ENCODE measurements at places on chromosomes 5 and 9.

DNA sequence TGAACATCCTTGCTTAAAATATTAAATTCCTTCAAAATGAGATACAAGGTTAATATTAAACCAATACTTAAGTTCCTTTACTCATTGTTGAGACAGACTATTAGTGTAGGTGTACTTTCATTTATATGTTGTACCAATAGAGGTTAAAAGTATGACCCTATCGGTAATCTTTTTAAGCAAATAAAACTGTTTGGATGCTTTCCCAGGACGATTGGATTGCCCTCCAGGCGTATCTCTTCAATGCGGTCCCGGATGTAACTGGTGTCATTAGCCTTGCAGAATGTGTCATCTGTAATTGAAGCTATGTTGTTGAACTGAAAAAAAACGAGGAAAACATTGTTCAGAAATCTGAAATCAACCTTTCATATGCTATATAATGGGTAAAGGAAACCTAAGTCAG lies 18.9 kb downstream of the OGN start:
- DNase-seq = no peak

- DNase-seq = no peak
Observed at GRCh38 chr9:91572811-91573210, 149.2 kb upstream of the NFIL3 start.

- no peak for DNase-seq
Observed at GRCh38 chr5:52177193-52177592, 610.5 kb upstream of the ITGA1 start.

DNA sequence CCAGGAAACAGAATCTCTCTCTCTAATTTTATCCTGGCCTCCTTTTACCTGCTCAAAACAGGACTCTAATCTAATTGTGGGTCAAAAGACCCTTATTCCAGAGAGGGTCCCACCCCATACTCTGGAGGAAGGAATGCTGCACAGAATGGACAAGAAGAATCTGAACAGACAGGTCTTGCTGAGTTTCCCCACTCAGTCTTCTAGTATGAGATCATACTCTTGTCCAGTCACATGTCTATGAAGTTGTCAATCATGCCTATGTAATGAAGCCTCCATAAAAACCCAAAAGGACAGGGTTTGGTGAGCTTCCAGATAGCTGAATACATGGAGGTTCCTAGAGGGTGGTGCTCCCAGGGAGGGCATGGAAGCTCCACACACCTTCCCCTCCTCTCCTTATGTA lies 123.9 kb upstream of the FER start:
- DNase-seq = no peak

DNA sequence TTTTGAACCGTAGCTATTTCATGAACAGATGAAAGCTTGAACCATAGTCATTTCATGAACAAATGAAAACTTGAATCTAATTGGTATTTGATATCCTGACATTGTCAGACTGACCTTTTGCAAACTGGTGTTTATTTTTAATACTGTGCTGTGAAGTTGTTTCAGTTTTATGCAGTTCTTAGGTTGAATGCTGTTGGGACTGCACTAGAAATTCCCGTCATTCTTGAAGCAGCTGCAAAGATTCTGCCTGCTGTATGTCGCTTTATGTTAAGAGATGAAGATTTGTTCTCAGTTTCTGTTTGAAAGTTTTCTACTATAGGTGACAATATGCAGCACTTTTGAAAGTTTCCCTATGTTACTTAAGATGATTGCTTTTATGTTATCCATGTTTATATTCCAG lies 22.5 kb upstream of the FAM120AOS start:
- DNase-seq = no peak

- DNase-seq = no peak
Observed at GRCh38 chr5:115160975-115161475, 8.7 kb downstream of the TRIM36 start.

DNA sequence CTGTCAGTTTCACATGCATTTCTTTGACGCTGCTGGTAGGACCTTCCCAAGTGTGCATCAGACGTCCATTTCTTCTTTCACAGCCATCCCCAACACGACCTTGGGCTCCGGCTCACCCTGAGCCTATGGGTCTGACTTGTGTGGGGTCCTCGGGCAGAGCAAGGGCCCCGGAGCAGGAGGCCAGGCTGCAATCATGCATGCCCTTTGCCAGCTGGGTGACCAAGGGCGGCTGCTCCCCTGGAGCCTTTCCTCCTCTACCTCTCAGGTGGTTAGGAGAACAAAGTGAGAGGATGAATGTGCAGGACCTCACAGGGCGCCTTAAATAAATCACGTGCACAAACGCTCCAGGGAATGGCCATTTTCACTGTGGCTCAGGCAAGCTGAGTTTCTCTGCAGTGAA lies 33.2 kb downstream of the TERT start:
- DNase-seq = no peak

GRCh38 chr5:5239191-5239590 lies 99.1 kb downstream of the ADAMTS16 start:
- no peak for DNase-seq

DNA sequence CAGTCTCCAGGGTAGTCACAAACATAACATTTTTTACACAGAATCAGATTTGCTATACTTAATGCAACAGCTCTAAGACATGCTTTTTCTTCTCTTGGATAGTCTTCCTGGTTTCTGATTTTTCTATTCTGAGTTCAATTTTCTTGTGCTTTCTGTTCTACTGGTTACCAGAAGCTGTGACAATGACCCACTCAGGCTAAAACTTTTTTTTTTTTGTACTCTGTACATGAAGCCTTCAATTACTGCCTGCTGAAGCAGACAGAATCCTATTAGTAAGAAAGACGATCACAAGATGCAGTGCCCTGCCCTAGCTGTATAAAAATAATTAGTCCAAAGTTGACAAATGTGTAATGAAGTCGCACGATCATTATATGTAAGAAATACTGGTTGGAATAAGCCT lies 231.1 kb upstream of the TBCA start:
- DNase-seq = no peak

DNA sequence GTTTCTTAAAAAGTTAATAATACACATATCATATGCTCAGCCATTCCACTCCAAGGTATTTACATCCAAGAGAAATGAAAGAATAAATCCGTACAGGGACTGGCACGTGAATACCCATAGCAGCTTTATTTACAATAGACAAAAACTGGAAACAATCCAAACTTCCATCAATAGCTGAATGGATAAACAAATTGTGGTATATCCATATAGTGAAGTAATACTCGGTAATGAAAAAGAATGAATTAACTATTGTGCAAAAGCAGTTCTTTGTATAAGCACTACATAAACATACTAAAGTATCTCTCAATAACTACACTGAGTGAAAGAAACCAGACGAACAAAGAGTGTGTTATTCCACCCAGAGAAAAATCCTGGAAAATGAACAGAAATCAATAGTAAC lies 17.6 kb downstream of the COL23A1 start:
- DNase-seq = no peak

DNA sequence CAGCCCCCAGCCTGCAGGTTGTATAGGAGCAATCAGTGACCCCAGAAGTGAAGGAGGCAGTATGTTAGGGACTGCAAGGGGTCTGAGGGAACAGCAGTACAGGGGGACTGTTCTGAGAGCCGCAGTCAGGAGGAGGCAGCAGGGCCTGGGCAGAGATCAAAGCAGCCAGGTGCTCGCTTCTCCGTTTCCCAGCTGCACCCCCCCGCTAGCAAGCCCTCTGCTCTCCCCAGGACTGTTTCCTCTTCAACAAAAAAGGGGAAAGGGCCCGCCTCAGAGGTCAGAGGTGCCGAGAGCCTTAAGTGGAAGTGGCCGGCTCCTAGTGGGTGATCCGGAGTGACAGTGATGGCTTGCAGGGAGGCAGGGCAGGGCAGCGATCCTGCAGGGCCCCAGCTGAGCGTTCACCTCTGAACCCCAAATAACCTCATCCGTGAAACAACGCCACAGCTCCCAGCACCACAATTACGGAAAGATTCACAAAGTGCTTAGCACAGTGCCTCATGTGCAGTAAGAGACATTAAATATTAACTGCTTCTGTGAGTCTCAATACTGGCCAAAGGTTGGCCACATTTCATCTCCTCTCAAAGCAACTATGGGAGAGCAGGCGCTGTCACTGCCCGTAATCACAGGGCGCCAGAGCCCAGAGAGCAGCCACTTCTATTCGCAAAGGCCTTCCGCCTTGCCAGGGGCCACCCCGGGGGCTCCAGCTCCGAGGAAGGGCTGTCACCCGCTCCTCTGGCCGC lies 8.0 kb downstream of the CLPTM1L start:
- DNase-seq = no peak

- no peak for DNase-seq
Observed at GRCh38 chr9:38526591-38526990, 93.8 kb downstream of the ANKRD18A start.

DNA sequence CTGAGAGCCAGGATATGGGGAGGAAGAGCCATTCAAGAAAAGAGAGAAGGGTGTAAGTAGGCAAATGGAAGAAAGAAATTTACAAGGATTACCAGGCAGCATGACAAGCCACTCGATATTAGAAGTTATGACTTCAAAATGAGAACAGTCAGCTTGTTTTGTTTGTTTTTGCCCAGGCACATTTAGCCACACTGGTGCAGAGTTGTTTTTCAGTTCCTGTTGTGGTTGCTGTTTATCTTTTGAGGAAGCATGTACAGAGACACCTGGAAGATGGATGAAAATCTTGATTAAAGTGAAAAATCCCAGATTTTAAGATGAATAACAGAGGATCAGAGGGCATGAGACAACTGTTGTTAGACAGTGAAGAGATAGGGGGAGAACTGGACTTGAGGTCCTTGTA lies 199.1 kb downstream of the MTRR start:
- no peak for DNase-seq

DNA sequence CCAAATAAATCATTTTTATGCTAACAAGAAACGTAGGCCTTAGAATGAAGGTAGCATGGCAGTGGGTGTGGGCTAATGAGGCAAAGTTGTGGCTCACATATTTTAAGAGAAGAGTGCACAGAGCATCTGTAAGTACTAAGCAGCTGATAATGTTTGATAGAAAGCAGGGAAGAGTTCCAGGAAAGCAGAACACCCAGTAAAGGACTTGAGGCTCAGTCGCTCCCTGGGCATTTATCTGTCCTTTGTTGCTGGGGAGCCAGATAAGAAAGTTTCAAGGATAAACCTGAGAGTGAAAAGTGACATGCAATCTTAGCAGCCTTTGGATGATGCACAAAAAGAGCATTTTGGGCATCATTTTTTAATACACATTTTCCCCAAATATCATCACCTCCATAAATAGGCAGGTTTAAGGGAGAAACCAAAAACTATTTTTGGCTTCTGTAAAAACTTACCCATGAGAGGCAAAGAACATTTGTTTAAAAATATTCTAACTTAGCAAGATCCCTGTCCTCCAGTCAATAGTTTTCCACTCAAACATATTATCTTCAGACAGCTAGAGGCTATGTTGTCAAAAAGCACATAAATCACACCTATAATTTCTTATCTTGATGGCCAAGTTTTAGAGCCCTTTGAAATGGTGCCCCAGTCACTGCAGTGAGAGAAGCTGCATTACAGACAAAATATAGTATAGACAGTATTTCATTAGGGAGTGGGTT lies 3.4 kb downstream of the FREM1 start:
- no peak for DNase-seq

DNA sequence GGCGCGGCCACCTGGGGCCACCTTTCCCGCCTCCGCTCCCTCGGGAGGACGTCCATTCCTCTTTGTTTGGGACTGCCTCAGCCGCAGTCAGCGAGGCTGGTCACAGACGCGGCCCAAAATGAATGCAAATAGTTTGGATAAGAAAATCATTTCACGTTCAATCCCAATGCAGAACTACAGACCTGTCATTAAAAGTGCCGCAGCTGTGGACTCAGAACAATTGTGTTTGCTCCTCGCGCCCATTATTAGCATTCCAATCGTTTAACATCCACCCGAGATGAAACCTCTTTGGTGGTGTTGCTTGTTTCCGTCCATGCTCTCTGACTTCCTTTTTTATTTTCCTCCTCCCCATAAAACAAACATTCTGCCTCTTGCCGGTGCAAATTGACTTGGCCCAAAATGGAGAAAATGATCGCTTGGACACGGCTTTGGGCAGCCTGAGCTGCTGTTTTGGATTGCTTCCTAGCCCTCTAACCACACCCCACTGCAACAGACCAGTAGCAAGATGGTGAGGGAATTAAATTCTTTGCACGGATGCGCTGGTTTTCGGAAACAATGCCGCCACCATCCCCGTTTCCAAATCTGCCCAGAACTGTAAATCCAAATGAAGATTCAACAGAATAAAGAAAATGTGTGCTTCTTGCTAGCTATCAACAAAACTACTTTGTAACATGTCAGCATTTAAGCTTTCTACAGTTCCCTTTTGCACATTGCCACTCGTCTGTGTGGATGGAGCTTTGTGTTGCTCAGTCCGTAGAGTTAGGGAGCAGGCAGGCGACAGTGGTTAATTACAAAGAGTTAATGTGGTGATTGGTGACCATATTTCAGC lies 784 bp downstream of the NLN start:
- no peak for DNase-seq

DNA sequence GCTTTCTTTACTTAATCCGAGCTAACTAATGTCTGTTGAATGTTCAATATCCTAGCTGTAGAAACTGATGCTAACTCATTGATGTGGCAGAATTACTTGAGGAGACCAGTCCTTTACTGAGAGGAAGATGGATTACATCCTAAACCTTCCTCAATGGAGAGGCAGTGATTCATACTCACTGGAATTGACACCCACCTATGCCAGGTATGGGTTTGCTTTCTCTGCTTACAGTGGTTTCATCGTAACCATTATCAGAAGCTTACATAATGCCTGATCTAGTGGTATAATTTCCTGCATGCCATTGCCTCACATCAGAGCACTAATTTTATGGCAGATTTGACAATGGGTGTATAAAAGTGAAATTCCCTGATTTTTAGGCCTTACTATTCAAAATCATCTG lies 384.7 kb downstream of the ANXA1 start:
- DNase-seq = no peak

DNA sequence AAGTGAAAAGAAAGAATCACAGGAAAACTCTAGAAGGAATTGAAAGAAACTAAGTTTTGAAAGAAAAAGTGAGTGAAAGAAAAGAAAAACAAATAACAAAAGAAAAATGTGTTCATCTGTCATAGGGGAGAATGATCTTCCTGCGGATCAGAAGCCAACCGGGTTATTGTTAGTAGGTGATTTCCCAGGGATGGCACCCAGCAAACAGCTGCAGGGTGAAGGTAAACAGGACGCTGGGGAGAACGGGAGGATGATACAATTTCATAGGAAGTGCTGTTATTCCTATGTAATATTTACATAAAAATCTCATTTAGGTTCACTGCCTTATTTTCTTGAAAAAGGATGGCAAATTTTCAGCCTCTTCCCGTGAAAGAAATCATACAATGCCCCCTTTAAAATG lies 72.4 kb upstream of the LHFPL2 start:
- no peak for DNase-seq

Measured in activated naive CD8-positive, alpha-beta T cell treated with anti-CD3 and anti-CD28 coated beads, Interleukin-2, amount 10 ng/mL, durations not matched to agents 7 days and 5 days (primary cell).